ENCODE measurements at places on chromosomes 12 and 14.

DNA sequence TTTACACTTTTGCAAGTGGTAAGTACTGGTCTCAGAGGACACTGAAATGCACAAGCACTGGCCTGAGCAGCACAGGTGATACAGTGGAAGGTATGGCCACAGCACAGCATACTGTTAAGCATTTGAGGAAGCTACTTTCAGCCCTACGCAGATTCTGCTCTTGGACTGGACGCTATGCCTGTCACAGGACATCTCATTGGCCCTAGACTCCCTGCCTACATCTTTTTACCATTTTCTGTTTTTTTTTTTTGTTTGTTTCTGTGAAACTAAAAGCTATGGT is 144.2 kb upstream of the ABCD2 start:
- DNase-seq, result no peak

DNA sequence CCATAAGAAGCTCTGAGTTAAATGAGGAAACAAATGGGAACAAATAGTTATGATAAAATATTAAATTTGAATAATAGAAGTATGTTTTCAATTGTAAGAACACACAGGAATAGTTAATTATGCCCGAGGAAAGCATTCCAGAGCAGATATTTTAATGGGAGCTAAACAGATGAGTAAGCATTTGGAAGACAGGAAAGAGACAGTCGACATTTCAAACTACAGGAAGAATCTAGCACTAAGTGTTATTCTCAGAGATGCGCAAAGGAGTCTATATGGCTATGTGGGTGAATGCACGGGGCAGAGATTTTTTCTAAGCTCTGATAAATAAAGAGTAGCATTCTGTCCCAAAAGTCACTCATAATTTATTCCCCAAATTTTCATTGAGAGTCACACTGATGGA is 64.5 kb upstream of the SSTR1 start:
- DNase-seq, result no peak

GRCh38 chr14:102985665-102986064 is 63.2 kb downstream of the AMN start:
- no peak for DNase-seq

DNA sequence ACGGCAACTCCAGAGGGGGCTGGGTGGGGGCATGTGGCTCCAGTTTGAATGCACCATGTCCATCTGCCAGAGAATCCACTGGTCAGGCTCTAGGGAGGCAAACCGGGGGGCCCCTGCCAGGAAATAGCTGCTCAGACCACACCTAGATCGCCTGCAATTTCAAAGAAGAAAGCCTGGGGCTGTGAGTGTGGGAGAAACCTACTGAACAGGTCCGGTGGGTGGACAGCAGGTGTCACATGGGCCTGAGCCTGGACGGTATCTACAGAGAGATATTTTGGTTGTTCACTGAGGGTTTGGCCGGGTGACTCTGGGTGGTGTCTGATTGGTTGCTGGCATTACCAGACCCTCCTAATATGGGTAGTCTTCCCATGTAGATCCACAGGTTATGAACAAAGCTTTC is 32.0 kb downstream of the DAO start:
- DNase-seq, result no peak

GRCh38 chr12:103840462-103840875 is 565 bp downstream of the NT5DC3 start:
- DNase-seq, result peak; percentile 35

- DNase-seq, result peak; percentile 41
Observed at GRCh38 chr12:64385468-64385867, 5.1 kb downstream of the C12orf56 start.

GRCh38 chr12:112973818-112974231 is 4.5 kb upstream of the OAS2 start:
- no peak for DNase-seq

GRCh38 chr14:24052656-24053547 is 1.1 kb downstream of the CARMIL3 start:
- DNase-seq, result peak; percentile 67

GRCh38 chr12:12563290-12563928 is 746 bp upstream of the DUSP16 start:
- DNase-seq, result no peak

DNA sequence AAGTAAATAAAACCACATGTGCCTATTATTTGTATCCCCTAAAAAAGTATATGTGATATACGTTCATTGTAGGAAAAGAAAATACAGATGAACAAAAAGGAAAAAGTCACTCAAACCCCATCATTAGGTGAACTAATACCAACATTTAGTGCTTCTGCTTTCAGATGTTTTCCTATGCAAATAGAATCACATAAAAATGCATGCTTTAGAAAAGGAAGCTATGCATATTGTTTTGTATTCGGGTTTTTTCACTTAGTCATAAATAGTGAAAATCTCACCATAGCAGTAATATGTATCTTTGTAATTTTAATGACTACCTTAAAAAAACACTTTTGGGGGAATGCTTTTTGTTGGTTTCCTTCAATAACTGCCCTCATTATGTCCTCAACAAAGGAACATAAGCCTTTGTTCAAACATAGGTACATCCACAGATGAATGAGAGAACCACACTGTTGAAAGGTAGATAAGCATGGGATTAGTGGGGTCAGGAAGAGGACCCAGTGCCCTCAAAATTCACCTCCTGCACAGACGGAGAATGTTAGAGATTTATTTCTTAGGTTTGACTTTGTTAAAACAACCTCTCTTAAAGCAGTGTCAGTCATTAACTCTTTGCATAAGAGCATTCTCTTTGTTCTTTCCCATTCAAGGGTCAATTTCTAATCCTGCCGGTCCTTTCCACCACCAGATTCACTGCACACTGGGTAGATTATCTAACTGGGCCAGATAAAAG is 6.5 kb downstream of the AMDHD1 start:
- no peak for DNase-seq

DNA sequence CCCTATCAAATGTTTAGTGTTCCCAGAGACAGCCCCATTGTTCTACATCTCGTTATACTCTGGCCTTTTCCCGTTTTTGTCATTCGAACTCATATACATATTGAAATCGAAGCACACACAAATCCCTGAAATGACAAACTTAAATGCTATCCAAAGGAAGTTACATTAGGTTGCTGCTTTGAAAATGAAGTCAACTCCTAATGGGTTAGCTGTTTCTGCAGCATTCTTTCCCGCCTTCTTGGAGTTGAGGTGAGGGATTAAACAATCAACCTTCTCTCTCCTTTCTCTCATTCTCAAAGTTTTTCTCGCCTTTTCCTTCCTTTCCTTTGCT is 642 bp upstream of the PHC1 start:
- DNase-seq, result no peak

GRCh38 chr12:132307976-132308852 is 21.2 kb downstream of the GALNT9 start:
- DNase-seq, result no peak

GRCh38 chr14:97021571-97022168 is 224.5 kb downstream of the VRK1 start:
- DNase-seq, result no peak

- no peak for DNase-seq
Observed at GRCh38 chr12:10320643-10321042, 13.0 kb downstream of the KLRD1 start.

DNA sequence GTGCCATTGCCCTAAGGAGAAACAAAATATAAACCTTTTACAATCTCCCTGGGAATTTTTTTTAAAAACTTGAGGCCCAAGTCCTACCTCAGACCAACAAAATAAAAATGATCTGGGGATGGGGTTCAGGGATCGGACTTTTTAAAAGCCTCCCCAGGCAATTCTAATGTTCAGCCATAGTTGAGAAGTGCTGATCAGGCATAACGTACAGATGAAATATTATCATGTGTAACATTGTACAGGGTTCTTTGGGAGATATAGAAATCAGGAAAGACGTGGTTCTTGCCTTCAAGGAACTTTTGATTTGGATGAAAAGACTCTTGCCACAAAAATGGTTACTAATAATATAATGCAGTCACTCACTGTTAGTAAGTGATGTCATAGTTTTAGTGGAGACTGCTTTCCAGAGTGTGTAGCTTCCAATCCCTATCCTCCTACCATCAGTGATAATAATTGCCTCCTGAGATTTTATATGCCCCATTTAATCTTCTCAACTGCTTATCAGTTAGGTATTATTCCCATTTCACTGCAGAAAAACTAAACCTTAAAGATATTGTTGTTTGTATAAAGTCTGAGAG is 135.6 kb downstream of the BRMS1L start:
- no peak for DNase-seq

DNA sequence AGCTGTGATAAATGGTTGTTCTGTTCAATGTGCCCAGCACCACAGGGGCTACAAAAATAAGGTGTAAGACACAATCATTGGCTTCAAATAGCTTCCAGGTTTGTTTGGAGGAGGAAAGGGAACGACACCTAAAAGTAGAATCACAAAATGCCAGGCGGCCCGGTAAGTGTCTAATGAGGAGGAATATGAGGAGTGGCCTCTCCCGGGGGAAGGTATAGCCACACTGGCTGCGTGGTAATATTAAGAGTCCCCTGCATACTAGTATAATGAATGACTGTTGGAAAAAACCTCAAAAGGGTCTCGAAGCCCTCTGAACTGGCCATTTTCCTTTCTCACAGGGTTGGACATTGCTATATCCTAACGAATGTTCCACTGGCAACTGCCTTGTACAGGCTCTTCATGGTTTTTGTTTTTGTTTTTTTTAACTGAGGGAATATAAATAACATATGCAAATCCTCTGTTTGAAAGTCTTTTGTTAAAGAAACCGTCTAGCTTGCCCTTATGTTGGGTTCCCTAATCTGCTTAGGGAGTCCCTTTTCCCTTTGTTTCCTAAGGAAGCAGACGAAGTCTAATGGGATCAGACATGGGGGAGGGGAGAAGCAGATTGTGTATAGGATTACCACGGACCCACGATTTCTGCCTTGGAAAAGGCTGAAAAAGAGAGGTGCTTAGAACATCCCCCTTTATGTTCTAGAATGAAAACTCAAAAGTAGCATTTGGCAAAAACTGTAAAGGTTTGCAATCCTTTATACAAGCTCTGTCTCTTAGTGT is 4.2 kb downstream of the CCDC60 start:
- no peak for DNase-seq

- DNase-seq, result no peak
Observed at GRCh38 chr12:131793243-131794022, 34.8 kb upstream of the MMP17 start.

GRCh38 chr14:94376976-94377865 is 11.2 kb downstream of the SERPINA1 start:
- DNase-seq, result no peak

DNA sequence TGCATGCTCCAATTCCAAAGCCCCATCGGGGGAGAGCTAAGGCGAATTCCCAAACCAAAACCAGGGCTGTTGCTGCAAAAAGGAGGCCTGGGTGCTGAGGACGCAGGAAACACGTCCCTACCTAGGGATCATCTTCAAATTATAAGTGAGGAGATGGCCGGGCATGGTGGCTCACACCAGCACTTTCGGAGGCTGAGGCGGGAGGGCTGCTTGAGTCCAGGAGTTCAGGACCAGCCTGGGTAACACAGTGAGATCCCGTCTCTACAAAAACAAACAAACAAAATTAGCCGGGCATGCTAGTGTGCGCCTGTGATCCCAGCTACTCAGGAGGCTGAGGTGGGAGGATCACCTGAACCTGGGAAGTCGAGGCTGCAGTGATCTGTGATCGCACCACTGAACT is 143.2 kb downstream of the CALM1 start:
- no peak for DNase-seq

- no peak for DNase-seq
Observed at GRCh38 chr14:78356391-78356790, 186.2 kb downstream of the NRXN3 start.

- DNase-seq, result no peak
Observed at GRCh38 chr14:95141684-95142083, 15.6 kb downstream of the DICER1 start.

GRCh38 chr12:85626784-85627171 is 209.4 kb downstream of the RASSF9 start:
- no peak for DNase-seq

DNA sequence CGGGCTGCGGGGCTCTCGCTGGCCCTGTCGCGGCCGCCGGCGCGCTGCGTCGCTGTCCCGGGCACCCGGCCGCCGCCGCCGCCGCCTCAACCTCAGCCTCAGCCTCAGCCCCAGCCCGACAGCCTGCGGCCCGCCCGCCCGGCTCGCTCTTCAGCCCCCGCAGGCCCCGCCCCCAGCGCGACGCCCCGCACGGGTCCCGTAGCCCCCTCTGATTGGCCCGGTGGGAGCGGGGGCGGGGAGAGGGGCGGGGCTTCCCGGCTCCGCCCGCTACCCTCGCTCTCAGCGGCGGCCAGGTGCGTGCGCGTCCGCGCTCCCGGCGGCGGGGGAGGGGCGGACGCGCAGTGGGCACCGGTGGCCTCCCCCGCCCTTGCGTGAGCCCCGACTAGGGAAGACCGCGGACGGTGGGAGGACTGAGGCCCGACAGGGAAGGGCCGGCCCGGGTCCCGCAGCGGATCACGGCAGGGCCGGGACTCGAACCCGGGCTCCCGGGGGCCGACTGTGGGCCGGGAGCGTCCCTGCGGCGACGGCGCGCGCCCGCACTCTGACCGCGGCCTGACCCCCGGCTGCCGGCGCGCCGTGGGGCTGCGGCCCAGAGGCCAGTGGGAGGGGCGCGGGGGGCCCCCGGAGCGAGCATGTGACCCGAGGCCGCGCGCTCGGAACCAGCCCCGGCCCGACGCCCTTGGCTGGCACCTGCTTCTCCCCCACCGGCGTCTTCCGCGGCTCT is at the start of gene PPP1R13B:
Gene PPP1R13B, minus strand, starts transcription at position 125 of the 724 bp plus-strand sequence. CDS start 268 bp downstream, outside the sequence.
- DNase-seq, result peak; percentile 95

GRCh38 chr12:121176826-121177529 is 33.0 kb upstream of the P2RX4 start:
- DNase-seq, result no peak

- DNase-seq, result no peak
Observed at GRCh38 chr14:65354715-65355114, 57.8 kb upstream of the FUT8 start.

DNA sequence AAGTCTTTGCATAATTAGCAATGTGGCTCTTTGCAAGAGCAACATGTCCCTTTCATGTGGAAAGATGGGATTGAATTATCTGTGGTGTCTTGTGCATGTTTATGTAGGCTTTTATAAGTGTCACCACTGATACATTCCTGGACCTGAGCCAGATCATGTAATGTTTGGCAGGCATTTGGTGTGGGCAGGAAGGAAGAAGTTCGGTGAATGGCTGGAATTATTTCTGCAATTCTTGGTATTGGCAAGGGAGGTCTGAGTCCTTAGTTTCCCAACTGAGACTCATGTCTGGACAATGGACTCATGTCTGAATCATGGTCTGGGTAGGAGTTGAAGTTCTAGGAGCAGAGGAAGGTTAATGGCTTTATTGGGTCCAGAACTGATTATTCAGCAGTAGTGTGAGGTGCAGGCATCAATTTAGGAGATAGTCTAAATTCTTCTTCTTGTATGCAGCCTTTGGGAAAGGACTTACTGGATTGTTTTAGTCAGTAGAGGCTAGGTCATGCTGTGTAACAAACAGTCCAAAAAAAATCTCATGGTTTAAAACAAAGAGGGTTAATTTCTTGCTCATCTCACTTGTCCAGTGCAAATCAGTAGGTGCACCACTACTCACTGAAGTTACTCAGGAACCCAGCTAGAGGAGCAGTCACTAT is 186.5 kb upstream of the LHX5 start:
- DNase-seq, result no peak

GRCh38 chr12:7219599-7220243 is 30.2 kb downstream of the PEX5 start:
- peak; percentile 68 for DNase-seq

- DNase-seq, result no peak
Observed at GRCh38 chr12:69225251-69225910, 14.0 kb upstream of the CPSF6 start.
